ENCODE measurements at places on chromosomes 16 and 17.

GRCh38 chr17:50977487-50978159, 111.5 kb upstream of the TOB1 start:
- no peak for DNase-seq

- no peak for DNase-seq
These were observed 24.5 kb downstream of the CDK5RAP3 start for GRCh38 chr17:47995241-47995935.

- DNase-seq, result no peak
These were observed 12.6 kb upstream of the RPL38 start for GRCh38 chr17:74190807-74191406.

- DNase-seq, result no peak
These were observed 14.5 kb downstream of the TUBG1 start for GRCh38 chr17:42623732-42624596.

- DNase-seq, result peak; percentile 29
These were observed 19.7 kb downstream of the TEKT3 start for GRCh38 chr17:15321556-15322251.

DNA sequence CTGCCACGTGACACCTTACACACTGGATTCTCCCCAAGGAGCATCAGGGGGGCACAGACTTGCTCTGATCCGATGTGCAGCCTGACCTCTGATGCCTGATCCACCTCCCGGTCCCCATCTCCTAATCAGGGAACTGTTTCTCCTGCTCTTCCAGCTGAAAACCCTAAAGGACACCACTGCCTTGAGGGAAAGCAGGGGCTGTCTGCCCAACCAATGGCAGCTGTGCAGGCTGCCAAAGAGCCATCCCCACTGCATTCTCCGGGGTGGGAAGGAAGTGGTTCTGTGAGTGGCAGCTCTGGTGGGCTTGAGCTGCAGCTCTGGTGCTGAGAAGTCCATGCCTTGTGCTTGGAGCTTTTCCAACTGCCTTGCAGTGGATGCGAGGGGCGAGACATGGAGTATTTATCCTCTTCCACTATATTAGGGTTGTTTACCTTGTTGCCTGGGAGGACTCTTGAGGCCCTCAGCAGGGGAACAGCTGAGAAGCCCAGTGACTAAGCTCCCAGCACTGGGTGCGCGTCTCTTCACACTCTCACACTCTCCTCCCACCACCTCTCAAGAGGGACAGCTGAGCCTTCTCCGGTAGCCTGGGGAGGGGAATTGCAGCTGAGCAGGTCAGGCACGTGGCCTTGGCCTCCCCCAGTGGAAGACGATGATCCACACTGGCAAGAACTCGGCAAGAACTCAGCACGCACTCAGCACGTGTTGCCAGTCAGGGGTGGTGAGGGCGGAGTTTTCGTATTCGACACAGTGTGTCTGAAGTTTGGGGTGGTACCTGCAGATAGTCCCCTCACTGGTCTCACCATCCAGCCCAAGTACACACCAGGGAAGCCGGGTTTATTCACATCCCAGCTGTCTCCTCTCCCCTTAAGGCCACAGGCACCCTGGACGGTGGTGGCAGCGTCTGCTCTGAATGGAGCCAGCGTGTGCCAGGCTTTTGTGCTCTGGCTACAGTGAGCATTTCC, 21.1 kb upstream of the SPATA32 start:
- DNase-seq, result no peak

DNA sequence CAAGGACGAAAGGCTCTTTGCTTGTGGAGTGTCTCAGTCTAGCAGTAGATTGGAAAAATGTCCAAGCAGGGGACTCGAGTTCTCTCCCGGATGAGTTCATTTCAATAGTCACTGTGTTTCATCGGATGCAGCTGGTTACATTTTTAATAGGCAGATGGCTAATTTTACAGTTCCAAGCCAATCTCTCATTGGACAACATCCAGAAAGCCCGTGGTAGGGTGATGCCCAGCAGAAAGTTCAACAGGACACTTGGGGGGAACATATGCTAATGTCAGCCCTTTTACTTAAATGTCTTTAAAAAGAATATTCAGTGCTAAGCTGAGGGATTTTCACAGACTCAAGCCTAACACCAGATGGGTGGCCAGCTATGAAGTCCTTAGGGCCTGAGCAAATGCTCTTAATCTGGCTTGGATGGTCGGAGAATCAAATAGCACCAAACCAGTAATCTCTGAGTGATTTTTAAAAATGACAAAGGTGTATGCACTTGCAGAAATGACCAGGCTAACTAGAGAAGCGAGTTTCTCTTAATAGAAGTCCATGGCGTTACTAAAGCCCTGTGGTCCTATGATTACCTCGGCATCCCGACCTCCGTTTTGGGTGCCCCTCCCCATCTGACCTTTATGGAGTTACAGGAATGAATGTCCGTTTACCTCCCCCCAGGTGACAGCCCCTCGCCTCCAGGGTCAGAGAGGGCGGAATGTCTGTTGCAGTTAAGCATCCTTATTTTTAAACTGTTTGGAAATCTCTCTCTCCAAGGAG, 289.2 kb upstream of the SALL1 start:
- no peak for DNase-seq

GRCh38 chr16:28543072-28543471, 4.3 kb upstream of the NUPR1 start:
- no peak for DNase-seq

DNA sequence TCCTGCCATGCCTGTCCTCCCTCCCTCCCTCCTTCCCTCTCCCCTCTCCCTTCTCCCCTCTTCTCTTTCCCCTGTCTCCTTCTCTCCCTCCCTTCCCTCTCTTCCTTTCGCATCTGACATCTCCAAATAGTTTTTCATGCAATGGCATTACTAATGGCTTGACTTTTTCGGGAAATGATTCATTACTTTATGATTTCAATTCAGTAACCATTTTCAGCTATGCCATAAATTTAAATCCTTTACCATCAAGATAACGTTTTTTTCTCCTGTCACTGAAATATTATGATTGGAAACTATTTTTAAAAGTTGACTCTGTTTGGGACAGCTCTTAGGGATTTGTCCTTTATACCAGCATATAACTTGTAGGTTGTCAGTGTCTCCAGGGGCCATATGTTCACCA, 201.0 kb downstream of the WWOX start:
- no peak for DNase-seq

- no peak for DNase-seq
These were observed 6.4 kb downstream of the PRKCB start for GRCh38 chr16:23842137-23842600.
